Lower lobe of right lung (tissue), 2 donors: ENCODE measurements at places on chromosomes 5 and 9.
A peak's percentile ranks its signal among the peaks of the same experiment; 100 is the strongest.

- no peak for DNase-seq
These were observed 161.1 kb upstream of the EFNA5 start for GRCh38 chr5:107831612-107832395.

- no peak for DNase-seq
These were observed 63.7 kb upstream of the RICTOR start for GRCh38 chr5:39137819-39138451.

GRCh38 chr9:89955144-89955543 lies 350.3 kb downstream of the GADD45G start:
- DNase-seq = no peak

GRCh38 chr5:17241635-17242034 lies 24.2 kb downstream of the BASP1 start:
- DNase-seq = no peak

- no peak for DNase-seq
These were observed 43.4 kb upstream of the CDKN2B start for GRCh38 chr9:22052376-22052945.

DNA sequence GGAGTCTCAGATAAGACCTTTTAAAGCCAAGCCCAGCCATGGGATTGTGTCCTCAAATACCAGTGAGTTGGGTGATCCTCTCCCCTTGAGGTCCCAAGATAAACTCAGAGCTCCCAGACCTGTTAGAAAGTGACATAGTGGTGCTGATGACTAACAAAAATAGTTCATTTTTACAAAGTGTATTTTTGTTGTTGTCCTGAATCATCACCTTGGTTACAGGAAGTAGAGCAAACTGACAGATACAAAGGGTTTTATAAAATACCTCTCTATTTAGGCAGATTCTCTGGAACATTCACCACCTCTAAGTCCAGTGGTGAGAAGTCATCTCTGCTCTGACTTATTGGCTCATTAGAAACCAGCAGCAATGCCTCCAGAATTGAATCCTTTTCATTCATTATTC lies 259.3 kb downstream of the CEMIP2 start:
- no peak for DNase-seq

DNA sequence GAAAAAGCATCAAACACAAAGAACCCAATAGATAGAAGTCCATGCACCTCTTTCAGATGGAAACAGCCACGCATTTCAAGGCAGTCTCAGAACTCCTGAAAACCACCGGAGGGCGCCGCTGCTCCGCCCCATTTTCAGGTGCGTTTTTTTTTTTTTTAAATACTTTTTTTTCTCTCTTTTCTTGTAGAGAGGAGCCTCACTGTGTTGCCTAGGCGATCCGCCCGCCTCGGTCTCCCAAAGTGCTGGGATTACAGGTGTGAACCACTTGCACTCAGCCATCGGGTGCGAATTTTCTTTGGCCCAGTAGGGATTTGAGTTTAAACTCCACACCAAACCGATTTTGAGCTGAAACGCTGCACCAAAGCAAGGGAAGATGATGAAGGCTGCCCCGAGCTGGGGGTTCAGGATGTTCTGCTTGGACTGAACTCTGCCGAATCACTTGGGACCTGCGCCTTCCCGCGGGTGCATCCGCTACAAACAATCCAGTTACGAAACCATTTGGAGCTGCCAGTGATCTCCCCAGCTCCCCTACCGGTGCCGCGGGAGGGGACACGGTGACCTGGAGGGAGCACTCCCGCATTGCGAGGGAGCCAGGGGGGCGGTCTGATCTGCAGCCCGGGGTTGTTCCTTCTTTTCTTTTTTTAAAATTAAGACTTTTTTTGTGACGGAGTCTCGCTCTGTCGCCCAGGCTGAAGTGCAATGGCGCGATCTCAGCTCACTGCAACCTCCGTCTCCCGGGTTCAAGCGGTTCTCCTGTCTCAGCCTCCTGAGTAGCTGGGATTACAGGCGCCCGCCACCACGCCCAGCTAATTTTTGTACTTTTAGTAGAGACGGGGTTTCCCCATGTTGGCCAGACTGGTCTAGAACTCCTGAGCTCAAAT lies 1.4 kb downstream of the PTGR1 start:
- peak; percentile 80 for DNase-seq

GRCh38 chr9:34991607-34992375 lies 2.2 kb downstream of the DNAJB5 start:
- DNase-seq = no peak

DNA sequence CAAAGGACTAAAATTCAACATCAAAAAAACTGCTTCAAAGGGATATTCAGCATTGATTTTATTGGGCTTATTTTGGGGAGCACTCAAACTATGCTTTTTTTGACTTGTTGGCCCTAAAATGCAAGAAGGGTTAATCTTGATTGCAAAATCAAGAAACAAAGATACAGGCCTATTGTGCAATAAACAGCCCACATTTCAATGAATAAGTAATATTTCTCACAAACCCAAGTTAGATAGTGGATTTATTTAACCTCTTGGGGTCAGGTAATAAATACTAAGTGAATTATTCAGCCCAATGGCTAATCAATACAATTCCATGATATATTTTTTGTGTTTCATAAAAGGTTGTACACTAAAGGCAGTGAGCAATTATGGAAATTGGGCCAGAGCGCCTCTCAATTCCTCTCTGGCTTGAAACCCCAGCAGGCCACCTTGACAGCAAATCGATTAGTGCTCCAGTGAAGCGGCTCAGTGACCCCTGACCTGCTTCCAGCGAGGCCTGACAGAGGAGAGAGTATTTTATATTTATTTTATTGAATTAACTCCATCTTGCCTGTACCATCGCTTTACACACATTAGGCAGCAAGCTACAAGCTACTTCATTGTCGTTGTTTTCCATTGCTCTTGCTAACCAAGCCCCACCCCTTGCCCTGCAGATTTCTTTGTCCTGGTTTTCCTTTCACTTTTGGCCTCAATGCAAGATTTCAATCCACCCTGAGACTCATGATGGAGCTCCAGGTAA lies 65.5 kb downstream of the EBF1 start:
- DNase-seq = no peak

- no peak for DNase-seq
These were observed 633.4 kb downstream of the PSAT1 start for GRCh38 chr9:78930281-78930680.

GRCh38 chr9:99066571-99066970 lies 38.3 kb upstream of the TGFBR1 start:
- DNase-seq = no peak

- no peak for DNase-seq
These were observed 7.4 kb upstream of the SHROOM1 start for GRCh38 chr5:132837868-132838267.

DNA sequence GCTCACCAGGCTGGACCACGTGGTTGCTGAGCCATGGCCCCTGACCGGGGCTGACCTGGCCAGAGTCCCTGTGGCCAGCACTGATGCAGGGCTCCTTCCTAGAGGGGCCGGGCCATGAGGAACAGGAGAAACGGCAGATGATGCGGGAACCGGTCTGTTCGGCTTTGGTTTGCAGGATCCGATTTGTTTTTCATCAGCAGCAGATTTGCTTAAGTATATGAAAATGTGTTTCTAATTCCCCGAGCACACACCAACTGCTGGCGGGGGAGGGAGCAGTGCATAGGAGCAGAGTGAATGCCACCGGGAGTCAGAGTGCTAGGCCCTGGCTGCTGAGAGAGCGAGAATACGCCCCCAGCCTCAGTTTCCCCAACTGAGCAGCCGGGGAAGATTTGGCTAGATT lies 13.6 kb downstream of the NTNG2 start:
- no peak for DNase-seq

DNA sequence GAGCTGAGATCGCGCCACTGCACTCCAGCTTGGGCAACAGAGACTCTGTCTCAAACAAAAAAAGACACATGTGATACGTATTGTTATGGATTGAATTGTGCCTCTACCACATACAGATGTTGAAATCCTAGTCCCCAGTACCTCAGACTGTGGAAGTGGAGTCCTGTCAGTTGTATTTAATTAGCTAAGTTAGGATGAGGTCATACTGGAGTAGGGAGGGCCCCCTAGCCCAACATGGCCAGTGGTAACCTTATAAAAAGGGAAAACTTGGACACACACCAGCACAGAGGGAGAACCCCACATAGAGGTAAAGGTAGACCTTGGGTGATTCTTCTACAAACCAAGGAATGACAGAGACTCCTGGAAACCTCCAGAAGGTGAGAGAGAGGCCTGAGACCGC lies 119.8 kb downstream of the GADD45G start:
- DNase-seq = no peak

DNA sequence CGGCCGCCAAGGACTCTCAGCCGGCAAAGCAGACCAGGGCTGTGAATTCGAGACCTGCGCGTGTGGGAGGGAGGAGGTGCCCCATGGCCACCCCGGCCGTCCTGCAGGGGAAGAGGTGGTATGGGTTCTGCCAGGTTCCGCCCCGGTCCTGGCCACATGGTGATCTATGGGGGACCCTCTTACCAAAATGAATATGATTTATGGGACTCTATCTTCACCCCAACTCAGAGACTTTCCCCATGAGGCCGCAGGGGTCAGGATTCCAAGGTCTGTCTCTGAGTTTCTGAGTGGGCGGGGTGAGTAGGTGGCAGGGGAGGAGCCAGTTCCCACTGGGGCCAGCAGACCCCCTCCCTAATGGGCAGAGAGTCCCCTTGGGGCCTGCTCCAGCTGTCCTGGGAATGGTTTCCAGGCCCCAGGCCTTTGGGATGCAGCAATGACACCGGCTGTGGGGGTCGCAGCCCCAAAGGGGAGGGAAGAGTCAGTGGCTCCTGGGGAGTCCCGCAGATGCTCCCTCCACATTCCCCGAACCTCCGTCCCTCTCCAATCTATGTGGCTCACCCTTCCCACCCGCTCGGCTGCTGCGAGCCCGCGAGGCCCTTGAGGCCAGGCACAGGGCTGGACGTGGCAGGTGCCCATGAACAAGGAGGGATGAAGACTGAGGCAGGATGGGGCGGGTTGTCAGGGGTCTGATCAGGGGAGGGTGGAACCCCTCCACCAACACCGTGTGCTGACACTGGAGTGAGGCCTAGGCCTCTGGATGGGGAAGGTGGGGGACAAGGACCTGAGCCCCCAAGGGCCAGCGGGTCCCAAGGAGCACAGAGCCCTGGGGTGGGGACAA lies 20.1 kb upstream of the NOTCH1 start:
- no peak for DNase-seq

DNA sequence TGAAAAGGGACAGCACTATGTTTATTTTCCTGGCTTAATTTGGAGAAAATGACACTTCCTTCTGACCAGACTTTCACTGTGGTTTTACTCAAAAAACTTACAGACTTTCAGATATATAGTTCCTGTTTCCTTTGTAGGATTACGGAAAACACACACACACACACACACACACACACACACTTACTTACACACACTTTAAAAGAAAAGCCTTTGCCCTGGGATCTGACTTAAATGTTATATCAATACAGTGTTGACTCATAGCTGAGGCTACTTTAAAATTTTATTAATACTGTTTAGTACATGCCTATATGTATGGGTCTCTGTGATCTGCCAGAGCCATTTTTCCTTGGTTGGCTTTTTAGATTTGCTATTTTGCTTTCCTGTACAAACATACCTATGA lies 758.3 kb downstream of the DNAH5 start:
- DNase-seq = no peak

- no peak for DNase-seq
These were observed 23.8 kb downstream of the DAB2 start for GRCh38 chr5:39400713-39401578.

- DNase-seq = no peak
These were observed 9.9 kb downstream of the SLC36A3 start for GRCh38 chr5:151293624-151294023.

DNA sequence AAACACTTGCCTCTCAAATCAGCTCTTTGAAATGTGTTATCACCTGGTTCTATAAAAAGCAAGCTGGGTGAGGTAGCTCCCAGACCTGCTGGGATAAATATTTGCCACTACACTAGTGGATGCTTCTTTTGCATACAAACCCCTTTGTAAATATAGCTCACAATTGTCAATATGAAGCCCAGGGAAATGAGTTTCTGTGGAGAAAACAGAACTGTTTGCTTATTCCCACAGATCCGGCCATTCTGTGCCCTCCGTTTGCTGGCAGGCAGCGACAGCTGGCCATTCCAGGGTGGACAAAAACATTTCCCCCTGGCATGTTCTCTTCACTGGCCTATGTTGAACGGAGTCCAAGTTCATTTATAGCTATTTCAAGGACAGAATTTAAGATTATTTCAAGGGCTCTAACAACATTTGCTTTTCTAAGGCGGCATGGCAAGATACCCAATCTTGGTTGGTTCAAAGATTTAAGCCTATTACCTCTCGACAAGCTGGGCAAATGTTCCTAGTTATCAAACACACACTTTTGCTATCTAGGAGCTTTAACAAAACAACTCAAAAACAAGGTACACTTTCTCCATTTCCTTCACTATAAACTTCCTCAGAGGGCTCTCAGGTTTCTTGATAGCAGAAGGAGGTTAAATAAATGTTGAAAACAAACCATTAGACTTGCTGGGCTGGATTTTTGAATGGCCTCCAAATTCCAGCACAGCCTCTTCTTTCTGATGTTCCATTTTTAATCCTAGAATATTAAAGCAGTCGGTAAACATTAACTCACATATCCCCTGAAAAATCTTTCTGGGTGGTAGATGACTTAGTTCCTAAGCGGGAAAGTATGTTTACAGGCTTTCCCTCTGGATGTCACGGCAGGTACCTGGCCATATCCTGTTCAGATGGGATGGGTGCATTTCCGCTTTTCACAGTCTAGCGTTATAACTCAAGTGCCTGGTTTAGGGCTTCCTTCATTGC lies 332.3 kb downstream of the PLK2 start:
- no peak for DNase-seq

DNA sequence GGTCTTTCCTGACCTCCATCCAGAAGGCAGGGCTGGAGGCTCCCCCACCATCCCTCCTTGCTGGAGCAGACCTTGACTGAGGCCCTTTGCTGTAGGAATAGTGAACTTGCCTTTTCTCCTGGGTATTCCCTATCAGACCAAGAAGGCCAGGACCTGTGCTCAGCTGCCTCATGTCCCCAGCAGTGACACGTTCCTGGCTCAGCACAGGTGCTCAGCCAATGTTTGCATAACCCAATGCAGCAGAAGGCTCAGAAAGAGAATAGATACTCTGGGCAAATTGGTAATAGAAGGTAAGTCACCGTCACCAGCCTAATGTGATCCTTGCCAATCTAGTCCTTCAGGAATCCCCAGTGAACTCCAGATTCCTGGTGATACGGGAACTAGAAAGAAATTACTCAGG lies 96.4 kb downstream of the ACTL7B start:
- no peak for DNase-seq

GRCh38 chr5:82721087-82721410 lies 356.1 kb downstream of the TMEM167A start:
- DNase-seq = no peak

- no peak for DNase-seq
These were observed 10.8 kb downstream of the GABRB2 start for GRCh38 chr5:161535762-161536161.
